SK-MEL-5 (cell line): ENCODE measurements at places on chromosomes 1 and 21.

DNA sequence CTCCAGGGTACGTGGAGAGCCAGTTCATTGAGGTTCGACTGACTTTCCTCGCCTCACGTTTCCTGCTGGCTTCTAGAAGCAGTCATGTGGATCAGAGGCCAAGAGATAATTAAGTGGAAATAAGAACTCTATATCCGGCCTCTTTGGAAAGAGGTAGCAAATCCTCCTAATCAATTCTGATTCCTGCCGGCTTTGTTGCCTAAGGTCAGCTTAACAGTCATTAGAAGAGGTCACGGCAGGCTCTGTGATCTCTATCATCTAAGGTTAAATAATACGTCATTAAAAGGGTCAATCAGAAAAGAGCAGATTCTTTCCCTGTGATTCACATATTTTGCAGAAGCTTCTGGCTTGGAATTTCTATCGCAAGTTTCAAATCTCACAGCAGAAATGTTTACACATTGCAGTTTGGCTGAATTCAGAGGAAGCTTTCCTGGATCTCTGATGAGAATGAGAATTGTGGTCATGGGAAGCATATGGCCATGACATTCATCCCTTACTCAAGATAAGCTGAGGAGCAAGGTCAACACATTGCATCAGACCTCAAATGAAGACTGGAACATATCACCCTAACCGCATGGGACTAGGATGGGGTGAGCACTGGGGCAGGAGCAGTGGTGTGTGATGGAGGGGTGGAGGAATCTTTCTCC is 189.4 kb downstream of the PBX1 start:
- peak; percentile 52 for DNase-seq

GRCh38 chr1:64701886-64702285 is 43.0 kb upstream of the RAVER2 start:
- no peak for DNase-seq

DNA sequence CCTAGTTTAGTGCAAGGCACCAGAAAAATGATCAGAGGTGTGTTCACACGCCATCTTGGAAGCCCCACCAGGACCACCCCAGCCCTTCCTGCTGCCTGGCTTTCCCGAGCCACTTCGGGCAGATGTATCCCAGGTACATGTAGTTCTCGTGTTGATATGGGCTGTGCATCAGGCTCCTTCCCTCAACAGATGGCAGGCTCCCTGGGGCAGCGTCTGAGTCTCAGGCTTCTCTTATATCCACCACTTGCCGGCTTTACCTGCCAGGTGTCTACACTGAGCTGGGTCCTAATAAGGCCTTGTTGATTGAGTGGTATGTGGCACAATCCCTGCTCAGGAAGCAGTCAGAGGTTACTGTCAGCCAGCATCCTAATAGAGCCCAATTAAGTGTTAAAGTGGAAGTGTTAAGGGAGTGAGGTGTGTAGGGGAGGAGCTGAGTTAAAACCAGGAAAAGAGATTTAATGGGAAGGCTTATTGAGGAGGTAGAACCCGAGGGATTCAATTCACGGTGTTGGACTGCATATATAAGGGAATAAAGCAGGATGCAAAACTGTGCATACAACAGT is 8.5 kb downstream of the GPA33 start:
- no peak for DNase-seq

DNA sequence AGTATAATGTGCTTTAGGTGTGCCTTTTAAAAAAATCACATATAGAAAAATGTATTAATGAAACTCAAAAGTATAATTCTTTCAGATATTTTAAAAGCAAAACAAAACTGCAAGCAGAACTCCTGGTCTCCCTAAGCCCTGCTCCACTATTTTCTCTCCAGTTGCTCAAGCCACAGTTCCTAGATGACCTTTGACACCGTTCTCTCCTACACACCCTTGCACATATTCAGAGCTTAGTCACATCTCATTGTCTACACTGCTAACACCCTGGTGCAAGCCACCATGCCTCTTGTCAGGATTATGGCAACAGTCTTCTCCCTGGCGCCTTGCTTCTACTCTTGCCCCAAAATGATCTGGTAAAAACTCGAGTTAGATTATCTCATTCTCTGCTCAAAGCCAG is 50.2 kb upstream of the ROR1 start:
- no peak for DNase-seq

DNA sequence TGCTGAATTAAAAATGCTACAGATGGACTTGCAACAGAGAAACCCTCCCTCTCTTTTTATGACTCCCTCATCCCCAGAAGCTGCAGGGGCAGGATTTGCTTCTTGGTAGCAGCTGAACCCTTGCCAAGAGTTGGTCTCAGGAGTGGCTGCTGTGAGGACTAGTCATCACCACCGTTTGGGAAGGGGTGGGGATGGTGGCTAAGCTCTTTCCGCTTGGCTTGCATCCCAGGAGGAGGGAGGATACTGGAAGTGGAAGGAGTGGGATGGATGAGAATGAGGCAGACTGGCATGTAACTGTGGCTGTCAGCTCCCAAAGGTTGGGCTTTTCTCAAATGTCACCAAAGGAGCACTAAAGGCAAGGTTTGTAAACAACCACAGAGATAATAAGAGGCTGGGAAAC is 50.8 kb upstream of the COL24A1 start:
- DNase-seq: no peak

DNA sequence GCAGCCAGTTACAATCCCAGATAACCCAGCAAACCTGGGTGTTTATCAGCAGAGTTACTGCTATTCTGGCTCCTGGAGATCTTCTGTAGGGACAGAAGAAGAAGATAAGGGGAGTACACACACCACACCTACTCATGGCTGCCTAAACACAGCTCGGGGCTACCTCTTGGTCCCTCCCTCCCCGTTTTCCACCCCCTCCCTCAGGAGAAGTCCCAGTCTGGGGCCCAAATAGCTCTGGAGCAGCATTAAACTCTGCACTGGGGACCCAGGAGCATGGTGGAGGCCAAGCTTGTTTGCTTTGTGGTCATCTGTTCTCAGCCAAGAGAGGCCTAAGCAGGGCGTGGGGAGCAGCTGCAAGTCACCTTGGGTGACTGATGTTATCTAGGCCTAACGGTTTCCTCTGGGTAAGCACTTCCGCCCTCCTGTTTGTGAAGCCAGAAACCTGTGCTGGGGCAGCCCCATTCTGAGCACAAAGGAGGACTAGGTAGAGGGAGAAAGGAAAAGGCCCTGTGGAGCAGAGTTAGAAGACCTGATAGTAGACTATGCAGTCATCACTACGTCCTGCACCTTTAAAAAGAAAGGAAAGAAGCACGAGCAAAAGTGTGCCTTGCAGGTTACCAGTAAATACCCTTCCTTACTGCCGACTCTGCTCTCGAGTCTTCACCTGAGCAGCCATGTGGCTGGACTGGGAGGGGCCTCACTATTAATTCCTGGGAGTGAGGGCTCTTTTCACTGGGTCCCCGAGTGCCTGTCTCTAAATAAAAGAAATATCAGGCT is 2.0 kb upstream of the RCSD1 start:
- no peak for DNase-seq

- DNase-seq: no peak
Observed at GRCh38 chr21:45779226-45779625, 135.7 kb downstream of the PCBP3 start.

DNA sequence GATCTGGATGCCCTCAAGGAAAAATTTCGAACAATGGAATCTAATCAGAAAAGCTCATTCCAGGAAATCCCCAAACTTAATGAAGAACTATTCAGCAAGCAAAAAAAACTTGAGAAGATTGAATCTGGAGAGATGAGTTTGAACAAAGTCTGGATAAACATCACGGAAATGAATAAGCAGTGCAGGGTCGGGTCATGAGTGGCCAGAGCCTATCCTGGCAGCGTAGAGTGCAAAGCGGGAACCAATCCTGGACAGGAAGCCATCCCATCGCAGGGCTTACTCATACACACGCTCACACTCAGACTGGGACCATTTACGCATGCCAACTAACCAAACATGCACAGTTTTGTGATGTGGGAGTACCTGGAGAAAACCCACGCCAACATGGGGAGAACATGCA is 43.1 kb downstream of the ZMYM1 start:
- no peak for DNase-seq

DNA sequence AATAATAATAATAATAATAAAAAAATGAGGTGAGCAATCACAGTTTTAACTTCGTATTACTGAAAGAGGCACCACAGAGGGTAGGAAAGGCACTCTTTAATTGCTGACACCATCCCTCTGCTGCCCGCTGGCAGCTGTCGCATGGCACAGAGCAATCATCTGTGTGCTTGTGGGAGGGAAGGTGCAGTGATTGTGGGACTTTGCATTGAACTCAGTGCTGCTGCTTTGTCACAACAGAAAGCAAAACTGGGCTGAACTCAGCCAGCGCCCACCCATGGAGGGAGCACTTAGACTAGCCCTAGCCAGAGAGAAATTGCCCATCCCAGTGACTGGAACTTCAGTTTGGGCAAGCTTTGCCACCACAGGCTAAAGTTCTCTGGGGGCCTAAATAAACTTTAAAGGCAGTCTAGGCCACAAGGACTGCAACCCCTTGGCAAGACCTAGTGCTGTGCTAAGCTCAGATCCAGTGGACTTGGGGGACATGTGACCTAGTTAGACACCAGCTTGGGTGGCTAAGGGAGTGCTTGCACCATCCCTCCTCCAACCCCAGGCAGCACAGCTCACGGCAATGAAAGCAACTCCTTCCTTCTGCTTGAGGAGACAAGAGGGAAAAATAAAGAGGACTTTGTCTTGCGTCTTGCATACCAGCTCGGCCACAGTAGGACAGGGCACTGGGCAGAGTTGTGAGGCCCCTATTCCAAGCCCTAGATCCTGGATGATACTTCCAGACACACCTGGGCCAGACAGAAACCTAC is 59.3 kb downstream of the WDR4 start:
- DNase-seq: no peak

- no peak for DNase-seq
Observed at GRCh38 chr1:14375226-14375625, 223.3 kb upstream of the KAZN start.
